G401 (cell line): ENCODE measurements at places on chromosomes 3 and 15. TPM values are rescaled to one million over a fixed set of nuclear protein-coding genes. Genes with fewer than 3 reads are reported as not detected.

DNA sequence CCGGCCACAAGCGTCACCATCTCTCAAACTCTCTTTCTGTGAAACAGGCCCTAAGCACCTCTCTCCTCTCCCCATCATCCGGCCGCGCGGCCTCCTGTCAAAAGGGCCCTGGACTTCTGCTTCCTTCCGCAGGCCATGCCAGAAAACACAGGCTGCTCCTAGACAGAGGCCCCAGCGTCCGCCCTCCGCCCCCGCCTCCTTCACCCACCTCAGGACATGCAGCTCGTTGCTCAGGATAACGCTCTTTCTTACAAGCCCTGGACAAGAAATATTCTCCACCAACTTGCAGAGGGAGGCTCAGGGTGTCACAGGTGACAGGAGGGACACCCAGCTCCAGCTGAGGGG is 212.0 kb downstream of the XXYLT1 start:
- DNase-seq: no peak

- DNase-seq: peak; percentile 70
Measured at GRCh38 chr3:149717391-149718056, 34.8 kb downstream of the COMMD2 start.

DNA sequence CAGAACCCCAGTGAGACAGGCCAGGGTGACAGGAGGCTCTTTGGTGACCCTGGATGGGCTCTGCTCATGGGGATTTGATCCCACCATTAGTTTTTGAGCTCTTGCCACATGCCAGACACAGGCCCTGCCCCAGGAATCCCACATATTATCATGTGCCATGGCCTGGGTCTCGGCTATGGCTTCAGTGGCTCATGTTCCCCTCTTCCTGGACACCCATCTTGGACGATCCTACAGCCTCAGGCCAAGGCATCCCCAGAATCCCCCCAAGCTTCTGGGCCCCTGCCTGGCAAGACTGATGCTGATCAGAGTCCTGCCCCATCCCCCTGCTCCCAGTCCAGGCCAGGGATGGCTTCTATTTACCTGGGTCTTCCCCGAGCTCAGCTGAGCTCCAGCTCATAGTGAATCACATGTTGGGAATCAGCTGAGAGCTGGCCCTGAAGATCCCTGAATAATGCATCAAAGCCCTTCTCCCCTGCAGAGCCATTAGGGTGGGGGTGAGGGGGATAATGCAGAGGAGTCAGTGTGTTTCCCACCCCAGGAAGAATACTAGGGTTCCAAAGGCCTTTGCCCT is 50.9 kb upstream of the CHRNB4 start:
- DNase-seq: no peak

GRCh38 chr3:168327856-168328255 is 232.1 kb upstream of the GOLIM4 start:
- DNase-seq: no peak

DNA sequence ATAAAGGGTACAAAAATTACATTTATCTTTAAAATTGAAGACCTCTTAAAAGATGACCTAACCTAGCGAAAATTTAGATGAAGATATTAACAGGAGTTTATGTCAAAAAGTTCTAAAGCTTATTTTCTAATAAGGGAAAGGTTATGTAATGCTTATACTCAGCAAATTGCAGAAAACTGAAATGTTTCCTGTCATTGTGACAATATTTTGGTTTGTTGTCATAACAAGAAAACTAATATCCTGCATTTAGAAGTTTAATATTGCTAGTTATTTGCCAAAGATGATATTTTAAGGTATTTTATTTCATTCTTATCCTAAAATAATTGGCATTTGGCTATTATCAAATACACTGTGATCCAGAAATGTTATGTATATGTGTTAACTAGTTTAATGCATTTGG is 294.5 kb downstream of the C3orf38 start:
- DNase-seq: no peak

DNA sequence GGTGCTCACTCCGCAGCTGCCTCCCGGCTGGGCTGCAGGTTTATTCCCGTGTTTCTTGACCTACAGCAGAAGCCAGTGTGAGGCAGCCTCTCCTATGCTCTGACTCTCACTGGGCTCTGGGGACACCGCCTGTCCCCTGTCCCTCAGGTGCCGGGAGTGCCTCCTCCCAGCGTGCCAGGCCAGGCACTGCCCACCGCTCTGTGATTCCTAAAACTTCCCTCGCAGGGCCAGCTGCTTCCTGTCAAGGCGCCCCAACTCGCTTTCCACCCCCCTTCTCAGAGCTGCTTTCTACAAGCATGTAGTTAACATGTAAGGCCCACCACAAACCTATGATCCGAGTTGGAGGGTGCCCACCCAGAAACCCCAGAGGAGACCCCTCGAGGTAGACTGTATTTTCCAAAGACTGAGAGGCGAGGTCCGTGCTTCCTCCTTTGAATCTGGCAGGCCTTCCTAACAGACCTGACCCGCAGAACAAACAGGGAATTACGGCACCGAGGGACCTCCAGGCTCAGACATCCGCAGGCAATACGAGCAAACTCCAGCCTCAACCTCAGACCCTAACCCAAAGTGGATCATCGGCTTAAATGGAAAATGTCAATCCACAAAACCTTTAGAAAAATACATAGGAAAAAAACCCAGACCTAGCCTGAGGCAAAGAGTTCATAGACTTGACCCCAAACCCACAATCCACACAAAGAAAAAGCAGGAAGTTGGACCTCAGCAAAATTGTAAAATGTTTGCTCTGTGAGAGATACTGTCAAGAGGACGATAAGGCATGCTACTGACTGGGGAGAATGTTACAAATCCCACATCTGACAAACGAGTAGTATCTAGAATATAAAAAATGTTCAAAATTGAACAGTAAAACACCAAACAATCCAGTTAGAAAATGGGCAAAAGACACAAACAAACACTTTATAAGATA is 121.3 kb upstream of the IQSEC1 start:
- DNase-seq: no peak

DNA sequence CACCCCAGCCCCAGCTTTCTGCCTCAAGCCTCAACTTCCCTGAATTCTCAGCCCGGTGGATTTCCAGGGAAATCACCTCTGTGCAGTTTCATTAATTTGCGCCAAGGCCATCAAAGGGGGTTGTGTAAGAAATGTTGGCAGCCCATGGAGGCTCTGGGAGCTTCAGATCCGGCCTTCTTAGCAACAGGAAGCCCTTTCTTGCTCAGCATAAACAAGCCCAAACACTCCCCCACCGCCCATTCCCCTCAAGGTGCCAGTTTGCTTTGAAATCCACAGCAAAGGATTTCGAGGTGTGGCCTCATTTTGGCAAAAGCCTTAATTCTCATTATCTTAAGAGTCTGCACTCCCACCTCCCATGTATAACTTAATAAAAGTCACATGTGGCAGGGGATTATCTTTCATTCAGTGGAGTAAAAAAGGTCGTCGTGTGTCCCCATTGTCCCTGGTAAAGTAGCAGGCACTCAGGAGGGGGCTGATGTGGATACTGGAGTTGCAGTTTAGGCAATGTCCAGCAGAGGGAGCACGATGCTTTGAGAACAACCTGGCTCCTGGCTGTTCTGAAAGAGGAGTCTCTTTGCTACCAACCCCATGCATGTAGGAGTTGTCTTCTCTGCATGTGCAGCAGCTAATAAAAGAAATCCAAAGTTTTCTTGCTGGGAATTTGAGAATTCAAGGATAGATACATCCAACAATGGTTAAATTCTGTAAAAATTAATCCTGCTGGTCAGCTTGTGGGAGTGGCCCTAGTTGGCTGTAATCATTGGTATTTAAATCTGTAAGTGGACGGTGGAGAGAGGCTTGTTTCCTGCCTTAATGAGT is 39.5 kb downstream of the EBLN2 start:
- peak; percentile 83 for DNase-seq

GRCh38 chr3:197562398-197563251 is 6.9 kb upstream of the BDH1 start:
- DNase-seq: no peak

- peak; percentile 77 for DNase-seq
Measured at GRCh38 chr3:188956839-188957489, 214.8 kb upstream of the TPRG1 start.

DNA sequence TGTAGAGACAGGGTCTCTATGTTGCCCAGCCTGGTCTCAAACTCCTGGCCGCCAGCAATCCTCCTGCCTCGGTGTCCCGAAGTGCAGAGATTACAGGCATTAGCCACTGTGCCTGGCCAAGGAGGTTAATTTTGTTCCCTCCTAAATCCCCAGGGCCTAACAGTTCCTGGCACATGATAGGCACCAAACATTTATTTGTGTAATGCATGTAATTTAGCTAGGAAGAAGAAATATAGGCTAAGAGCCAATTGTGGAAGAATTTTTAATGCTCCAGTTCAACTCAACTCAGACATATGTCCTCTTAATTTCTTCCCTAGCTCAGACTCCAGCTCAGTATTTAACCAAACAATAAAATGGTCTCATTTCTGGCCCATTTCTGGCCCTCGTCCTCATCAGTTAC is 7.7 kb upstream of the ZNF592 start:
- peak; percentile 78 for DNase-seq

DNA sequence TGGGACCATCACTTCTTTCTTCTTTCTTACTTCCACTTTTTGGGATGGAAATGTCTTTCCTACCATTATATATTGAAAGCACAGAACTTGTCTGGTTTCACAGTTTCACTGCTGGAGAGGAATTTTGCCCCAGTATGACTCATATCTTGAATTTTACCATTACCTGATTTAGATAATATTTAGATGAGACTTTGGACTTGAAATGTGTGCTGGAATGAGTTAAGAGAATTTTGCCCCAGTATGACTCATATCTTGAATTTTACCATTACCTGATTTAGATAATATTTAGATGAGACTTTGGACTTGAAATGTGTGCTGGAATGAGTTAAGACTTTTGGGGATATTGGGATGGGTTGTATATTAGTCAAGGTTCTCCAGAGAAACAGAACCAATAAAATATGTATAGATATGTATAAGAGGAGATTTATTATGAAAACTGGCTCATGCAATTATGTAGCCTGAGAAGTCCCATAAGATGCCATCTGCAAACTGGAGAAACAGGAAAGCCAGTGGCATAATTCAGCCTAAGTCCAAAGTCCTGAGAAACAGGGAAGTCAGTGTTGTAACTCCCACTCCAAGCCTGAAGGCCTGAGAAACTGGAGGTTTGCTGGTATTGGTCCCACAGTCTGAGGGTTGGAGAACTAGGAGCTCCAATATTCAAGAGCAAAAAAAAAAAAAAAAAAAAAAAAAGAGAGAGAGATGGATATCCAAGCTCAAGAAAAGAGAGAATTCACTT is 1029.2 kb downstream of the EPHA3 start:
- DNase-seq: no peak

- no peak for DNase-seq
Measured at GRCh38 chr3:48689384-48689783, 3.7 kb upstream of the NCKIPSD start.

GRCh38 chr3:52153389-52154096 is 680 bp downstream of the POC1A start:
- DNase-seq: no peak

DNA sequence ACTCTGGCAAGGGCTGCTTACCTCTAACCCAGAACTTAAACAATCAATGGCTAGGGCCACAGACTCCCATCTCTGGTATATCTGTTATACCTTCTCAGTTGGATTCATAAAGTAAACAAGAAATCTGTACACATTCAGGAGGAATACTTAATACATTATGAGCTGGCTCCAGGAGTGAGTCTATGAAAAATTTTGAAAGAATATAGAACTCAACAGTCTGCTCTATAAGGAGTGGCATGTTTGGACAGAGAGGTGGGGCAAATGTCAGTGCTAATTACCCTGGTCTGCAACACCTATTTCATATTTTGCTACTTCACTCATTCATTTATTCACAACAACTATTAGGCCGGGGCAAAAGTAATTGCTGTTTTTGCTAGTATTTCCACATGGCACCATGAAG is 245.1 kb downstream of the THRB start:
- DNase-seq: no peak

DNA sequence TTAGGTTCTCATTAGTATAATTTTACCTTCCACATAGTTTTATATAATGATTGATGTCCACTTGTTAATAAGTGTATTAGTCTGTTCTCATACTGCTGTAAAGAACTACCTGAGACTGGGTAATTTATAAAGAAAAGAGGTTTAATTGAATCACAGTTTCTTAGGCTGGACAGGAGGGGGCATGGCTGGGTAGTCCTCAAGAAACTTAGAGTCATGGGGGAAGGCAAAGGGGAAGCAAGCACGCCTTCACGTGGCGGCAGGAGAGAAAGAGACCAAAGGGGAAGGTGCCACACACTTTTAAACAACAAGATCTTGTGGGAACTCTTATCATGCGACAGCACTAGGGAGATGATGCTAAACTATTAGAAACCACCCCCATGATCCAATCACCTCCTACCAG is 19.2 kb downstream of the DZIP3 start:
- DNase-seq: no peak

GRCh38 chr3:116469546-116469945 is 24.3 kb upstream of the LSAMP start:
- DNase-seq: no peak

DNA sequence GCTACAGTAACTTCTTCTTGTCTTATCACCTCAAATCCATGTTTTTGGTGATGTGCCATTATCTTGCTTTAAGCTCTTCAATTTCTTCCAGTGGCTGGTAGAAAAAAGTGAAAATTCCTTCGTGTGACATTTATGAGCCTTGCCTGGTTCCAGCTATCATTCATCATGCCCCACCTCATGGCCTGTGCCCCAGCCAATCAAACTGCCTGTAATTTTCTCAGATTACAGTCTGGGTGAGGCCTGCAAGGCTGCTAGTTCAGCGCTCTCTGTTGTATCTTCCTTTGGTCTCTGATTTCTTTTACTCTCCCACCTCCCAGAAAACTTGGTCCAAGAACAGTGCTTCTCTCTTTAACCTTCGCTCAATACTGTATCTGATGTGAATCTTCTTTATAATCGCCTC is 249.3 kb upstream of the ZNF717 start:
- DNase-seq: no peak

DNA sequence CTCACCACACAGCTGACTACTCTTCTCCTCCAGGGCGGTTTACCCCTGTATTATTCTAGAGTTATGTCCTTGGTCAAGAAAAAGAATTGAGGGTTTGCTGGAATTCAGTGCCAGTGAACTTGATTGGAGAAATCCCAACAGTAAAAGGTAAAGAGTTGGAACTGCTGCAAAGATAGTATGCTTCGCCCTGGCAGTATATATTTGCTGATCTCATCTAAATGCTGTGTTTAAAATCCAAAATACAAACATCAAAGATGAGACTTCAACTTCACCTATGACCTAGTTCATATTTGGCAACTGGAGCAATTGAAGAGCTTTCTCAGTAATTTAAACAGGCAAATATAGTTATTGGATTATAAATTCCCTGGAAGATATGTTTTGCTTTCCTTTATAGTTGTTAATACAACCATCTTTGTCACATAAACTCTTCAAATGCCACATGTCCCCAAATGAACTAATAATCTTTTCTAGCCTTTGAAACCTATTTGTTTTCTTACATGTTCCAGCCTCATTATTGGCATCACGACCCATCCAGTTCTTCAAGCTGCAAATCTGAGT is 6.5 kb downstream of the KCNH8 start:
- no peak for DNase-seq

- peak; percentile 81 for DNase-seq
Measured at GRCh38 chr15:85937661-85938060, 142.0 kb upstream of the AGBL1 start.

The CCR8 gene
- not detected in 2 replicates for total RNA-seq

The EBLN2 gene
- total RNA-seq: 1.5 and 4.9 TPM in 2 replicates

The BUB1B gene
- 64.4 and 86.8 TPM in 2 replicates for total RNA-seq

The ACTRT3 gene
- total RNA-seq: 2.7 and 3.8 TPM in 2 replicates

The VILL gene
- total RNA-seq: 7.1 and 8.2 TPM in 2 replicates

The SLC9C1 gene
- not detected in 2 replicates for total RNA-seq

The UBAP1L gene
- total RNA-seq: 0.24 and 0.25 TPM in 2 replicates
